ENCODE measurements at places on chromosomes 3 and 15. TPM values are rescaled to one million over a fixed set of nuclear protein-coding genes. Genes with fewer than 3 reads are reported as not detected.
A peak's percentile ranks its signal among the peaks of the same experiment; 100 is the strongest.

SCAMP5 gene
- 5.4 TPM for total RNA-seq

ARHGEF3 gene
- total RNA-seq = 16.1 TPM

LRRIQ4 gene
- total RNA-seq = not detected

HAPLN3 gene
- total RNA-seq = 4.6 TPM

NPAP1 gene
- not detected for total RNA-seq

MYL3 gene
- 1.3 TPM for total RNA-seq

- no peak for DNase-seq
Measured at GRCh38 chr3:162166543-162166942, 669.9 kb downstream of the OTOL1 start.

GRCh38 chr3:114332342-114333179 lies 38.7 kb downstream of the TIGIT start:
- no peak for DNase-seq

GRCh38 chr3:154227531-154227930 lies 96.8 kb downstream of the DHX36 start:
- DNase-seq = no peak

DNA sequence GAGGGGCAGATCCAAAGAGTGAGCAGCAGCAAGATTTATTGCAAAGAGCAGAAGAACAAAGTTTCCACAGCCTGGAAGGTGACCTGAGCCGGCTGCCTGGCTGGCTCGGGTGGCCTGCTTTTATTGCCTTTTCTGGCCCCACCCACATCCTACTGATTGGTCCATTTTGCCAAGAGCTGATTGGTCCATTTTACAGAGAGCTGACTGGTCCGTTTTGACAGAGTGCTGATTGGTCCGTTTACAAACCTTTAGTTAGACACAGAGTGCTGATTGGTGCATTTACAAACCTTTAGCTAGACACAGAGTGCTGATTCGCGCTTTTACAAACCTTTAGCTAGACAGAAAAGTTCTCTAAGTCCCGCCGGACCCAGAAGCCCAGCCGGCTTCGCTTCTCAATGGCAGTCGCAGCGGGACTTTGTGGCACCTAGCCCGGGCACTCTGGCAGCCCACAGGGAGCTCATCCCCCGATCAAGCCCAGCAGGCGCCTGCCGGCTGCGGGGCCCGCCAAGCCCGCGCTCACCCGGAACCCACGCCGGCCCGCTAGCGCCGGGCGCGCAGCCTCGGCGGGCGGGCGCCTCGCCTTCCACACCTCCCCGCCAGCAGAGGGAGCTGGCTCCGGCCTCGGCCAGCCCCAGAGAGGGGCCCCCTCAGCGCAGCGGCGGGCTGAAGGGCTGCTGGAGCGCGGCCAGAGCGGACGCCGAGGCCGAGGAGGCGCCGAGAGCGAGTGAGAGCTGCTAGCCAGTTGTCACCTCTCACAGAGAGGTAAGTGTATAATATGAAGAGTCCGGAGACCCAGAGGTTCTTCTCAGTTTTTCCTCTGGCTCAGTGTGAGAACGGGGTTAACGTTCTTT lies 339.2 kb downstream of the CHL1 start:
- no peak for DNase-seq

DNA sequence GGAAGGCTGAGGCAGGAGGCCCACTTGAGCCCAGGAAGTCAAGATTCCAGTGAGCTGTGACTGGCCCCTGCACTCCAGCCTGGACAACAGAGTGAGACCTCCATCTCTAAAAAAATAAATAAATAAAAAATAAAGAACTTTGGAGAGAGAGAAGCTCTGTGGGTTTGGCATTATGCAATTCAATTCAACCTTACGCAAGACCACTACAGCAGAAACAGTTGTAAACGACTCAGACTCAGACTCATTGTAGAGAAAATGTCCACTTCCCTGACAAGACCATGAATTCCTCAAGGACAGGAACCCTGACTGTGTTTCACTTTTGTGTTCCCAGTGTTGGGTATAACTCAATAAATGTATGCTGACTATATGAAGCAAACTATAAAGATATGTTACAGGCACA lies 90.3 kb upstream of the C3orf80 start:
- no peak for DNase-seq

DNA sequence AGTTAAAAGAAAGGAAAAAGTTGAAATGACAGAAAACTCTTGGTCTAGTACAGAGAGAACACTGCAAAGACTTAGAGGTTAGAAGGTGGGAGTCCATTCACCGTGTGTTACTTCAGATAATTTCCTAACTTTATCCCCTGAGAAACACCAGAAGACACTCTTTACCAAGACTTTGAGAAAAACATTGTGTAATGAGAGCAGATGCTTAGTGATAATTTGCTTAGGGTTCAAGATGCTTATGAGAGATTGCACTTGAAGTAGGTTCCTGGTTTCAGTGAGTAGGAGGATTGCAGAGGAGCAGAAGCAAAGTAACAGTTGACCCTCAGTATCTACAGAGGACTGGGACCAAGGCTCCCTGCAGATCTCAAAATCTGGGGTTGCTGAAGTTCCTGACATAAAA lies 594.1 kb downstream of the NR2F2 start:
- no peak for DNase-seq

DNA sequence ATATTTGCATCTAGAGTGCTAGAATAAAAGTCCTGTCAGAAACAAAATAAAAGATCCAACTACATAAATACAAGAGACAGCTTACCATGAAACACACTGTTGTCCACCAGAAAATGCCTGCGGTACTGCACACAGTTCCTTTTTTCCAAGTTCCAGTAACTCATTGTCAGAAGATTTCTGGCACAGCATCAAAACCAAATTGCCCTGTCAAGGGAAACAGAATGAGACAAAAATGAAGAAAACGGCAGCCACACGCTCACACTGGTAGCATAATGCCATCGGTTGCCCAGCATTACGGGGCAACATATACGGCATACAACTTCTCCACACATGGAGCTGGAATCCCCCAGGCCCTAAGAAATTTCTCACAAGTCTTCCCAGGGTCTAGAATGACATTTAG lies 40.8 kb downstream of the PLCH1 start:
- peak; percentile 16 for DNase-seq

Data from lower leg skin (tissue), 4 donors.